ENCODE measurements at places on chromosomes 5 and 9.

DNA sequence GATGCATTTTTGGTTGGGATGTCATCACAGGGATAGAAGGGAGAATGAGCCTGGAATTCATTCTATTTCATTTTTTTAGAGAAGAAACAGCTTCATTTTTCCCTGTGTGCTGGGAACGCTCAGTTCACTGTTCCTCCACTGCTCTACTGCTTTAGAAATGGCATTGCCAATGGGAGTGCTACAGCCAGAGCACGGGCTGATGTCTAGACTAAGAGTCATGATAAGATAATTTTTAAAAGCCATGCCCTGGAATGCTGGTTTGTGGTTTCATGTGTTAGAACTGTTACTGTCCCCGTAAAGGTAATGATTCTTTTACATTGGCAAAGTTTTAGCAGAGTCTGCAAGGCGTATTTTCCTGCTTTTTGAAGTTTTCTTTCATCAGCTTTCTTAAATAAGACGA lies 119.6 kb downstream of the SEMA6A start:
- DNase-seq: no peak

- DNase-seq: no peak
Observed at GRCh38 chr5:170390472-170390871, 1.3 kb upstream of the KCNMB1 start.

GRCh38 chr5:945691-946551 lies 53.2 kb downstream of the TRIP13 start:
- no peak for DNase-seq

GRCh38 chr5:126403876-126404275 lies 19.3 kb upstream of the GRAMD2B start:
- DNase-seq: no peak

GRCh38 chr9:126886034-126886822 lies 25.8 kb downstream of the ZBTB34 start:
- no peak for DNase-seq

- DNase-seq: no peak
Observed at GRCh38 chr5:73273379-73274050, 100.5 kb downstream of the TMEM174 start.

- no peak for DNase-seq
Observed at GRCh38 chr9:18238752-18239447, 235.1 kb upstream of the ADAMTSL1 start.

GRCh38 chr9:14389146-14389545 lies 75.2 kb upstream of the NFIB start:
- no peak for DNase-seq

GRCh38 chr5:156835905-156836304 lies 14.2 kb upstream of the PPP1R2B start:
- peak; percentile 24 for DNase-seq

GRCh38 chr9:114220061-114220541 lies 64.8 kb downstream of the COL27A1 start:
- no peak for DNase-seq

GRCh38 chr9:127848756-127849504 lies 5.5 kb downstream of the ENG start:
- no peak for DNase-seq

- DNase-seq: no peak
Observed at GRCh38 chr9:132002643-132003318, 76.9 kb downstream of the MED27 start.

DNA sequence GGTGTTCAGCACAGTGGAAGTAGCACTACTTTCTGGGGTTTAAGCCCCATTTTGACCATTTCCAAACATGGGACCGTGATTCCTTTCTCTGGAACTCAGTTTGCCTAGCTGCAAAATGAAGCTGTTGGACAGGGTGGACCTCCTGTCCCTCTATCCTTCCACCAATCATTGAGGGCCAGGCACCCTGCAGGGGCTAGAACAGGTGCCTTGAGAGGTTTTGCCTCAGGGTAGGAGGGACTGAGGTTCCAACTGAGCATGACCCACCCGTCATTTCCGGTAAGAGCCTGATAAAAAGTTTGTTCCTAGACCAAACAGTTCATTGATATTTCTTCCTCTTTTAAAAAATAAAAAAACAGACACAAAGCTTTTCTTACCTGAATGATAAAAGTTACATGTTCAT lies 116.5 kb downstream of the MVB12B start:
- DNase-seq: no peak

- DNase-seq: peak; percentile 8
Observed at GRCh38 chr9:95003689-95004410, 277.4 kb downstream of the AOPEP start.

DNA sequence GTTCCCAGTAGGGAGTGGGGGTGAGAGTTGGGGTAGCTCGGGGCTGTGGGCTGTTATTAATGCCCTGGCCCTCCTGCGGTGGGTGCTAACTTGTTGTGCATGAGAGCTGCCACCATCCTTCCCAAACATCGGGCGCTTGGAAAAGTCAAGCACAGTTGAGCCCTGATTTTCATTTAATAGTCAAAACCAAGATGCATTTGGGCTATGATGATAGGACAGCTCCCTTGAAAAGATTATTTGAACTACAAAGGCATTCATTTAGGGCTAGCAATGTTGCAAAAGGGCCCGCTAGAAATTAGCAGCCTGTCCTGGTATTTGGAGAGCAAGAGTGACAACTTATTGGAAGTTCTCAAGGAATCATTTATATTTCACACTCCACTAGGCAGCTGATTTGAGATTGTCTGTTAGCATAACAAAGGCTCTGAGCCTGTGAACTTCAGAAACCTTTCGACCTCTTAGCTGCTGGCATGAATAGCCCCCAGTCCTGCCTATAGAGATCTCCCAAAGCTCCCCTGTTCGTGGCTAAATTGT lies 128.2 kb upstream of the TMEM161B start:
- DNase-seq: no peak

- no peak for DNase-seq
Observed at GRCh38 chr9:78565481-78565880, 268.6 kb downstream of the PSAT1 start.

- DNase-seq: no peak
Observed at GRCh38 chr5:65620021-65620420, 4.1 kb downstream of the TRIM23 start.

DNA sequence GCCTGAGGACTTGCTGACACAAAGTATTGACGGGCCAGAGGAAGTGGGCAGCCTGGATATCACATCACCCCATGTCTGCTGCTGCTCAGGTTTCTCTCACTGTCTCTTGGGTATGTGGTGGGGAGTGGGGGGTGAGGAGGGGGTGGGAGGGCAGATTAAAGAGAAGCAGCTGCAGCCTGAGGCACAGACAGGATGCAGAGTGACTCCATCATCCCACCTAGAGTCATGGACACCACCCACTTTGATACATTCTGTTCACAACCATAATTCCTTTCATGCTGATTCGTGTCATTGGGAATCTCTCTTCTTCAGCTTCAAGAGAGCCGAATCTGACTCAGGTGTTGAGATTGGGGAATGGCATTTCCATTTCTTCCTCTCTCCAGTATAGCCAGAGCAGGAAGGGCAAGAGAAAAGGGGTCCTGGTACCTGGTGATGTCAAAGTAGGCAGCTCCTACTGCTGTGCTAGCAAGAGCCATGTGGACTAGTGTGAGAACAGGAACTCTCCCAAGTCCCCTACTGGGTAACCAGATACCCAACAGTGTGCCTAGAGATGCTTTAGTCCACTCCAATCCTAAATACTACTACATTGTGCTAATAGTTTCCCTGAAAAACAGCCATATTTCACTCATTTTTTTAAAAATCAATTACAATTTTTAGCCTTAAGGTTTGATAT lies 22.4 kb downstream of the GRAMD2B start:
- no peak for DNase-seq

GRCh38 chr5:149133795-149134777 lies 7.2 kb upstream of the ABLIM3 start:
- no peak for DNase-seq

DNA sequence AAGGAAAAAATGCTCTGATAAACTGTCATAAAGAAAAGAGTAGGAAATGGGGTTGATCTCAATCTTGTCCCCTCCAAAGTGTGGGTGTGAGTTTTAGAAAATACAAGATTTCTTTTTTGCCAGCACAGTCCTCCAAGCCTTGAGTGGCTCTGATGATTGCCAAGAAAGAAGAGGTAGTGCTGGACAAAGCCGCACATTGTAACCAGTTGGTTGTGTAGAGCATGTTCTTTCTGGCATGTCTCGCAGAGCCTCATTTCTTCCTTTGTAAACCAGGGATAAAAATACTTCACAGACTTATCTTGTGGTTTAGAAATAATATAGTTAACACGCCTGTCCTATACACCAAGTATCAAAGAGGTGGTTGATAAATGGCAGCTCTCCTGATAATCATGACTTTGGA lies 30.4 kb downstream of the PRLR start:
- DNase-seq: no peak

DNA sequence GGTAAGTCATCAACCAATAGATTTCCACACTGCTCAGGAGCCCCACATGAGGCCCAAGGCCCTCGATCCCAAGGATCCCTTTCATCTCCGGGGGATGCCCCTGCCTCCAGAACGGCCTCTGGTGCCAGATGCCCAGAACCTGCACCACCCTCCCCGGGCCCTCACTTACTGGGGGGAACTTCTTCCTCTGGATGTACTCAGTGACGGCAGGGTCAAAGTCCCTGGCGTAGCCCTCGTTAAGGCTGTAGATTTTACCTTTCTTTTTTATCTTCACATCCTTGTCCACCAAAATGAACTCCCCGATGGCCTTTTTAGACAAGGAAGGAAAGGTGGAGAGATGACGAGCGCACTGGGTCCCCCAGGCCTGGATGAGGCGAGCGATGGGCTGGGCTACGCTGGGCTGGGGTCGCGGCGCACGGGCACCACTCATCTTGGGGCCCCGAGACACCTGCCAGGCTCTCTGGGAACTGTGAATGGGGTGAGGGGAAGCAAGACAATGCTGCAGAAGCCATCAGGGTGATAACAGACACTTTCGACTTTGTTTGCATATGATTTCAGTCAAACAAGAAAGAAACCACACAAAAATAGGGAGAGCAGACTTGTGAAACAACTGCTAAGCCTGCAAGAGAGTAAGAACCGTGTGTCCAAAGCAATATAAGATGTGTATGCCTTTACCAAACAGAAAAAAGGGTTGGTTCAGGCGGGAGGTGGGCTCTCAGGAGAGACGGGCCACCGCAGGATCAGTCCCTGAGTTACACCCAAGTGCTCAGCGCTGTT lies 13.2 kb upstream of the FBP2 start:
- no peak for DNase-seq

GRCh38 chr9:31783491-31783890 lies 601.0 kb upstream of the ACO1 start:
- no peak for DNase-seq

DNA sequence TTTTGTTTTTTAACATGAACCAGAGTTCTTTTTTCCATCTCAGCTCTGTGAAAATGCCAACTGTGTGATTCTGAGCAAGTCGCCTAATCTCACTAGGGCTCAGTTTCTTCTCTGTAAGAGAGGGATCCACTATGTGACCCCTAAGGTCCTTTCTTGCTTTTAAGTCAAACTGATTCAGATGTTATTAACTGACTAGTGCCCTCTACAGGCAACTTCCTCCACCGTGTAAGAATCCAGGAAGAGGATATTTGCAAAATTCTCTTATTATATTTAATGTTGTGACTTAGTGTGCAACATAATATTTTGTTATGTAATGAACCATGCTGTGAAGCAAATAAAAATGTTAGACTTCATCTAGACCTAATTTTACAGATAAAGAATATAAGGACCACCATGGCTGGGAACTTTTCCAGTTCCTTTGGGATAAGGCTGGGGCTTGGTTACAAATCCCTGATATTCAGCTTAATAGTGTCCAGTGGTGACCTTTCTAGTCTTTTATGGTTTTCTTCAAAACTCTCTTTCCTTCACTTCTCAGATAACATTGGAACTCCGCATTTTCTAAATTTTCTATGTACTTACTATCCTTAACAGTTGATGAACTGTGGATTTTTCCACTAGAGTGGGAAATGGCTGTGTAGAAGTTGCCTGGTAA lies 244.7 kb downstream of the PIK3R1 start:
- DNase-seq: peak; percentile 75

DNA sequence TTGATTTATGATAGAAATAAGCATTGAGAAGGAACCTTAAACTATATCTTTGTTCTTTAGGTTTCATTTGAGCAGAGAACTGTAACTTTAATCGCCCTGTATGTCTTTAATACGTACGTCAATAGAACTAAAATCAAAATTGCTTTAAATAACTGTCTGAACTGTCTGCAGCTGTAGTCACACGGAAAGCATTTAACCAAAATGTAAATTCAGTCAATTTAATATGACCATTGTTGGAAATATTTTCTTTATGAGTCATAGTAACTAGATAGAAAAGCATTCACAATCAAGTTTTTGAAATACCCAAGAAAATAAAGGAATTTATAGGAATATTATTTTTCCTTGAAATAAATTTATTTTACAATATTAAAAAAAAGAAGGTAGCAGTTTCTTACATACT lies 157.1 kb upstream of the CDH6 start:
- DNase-seq: no peak

DNA sequence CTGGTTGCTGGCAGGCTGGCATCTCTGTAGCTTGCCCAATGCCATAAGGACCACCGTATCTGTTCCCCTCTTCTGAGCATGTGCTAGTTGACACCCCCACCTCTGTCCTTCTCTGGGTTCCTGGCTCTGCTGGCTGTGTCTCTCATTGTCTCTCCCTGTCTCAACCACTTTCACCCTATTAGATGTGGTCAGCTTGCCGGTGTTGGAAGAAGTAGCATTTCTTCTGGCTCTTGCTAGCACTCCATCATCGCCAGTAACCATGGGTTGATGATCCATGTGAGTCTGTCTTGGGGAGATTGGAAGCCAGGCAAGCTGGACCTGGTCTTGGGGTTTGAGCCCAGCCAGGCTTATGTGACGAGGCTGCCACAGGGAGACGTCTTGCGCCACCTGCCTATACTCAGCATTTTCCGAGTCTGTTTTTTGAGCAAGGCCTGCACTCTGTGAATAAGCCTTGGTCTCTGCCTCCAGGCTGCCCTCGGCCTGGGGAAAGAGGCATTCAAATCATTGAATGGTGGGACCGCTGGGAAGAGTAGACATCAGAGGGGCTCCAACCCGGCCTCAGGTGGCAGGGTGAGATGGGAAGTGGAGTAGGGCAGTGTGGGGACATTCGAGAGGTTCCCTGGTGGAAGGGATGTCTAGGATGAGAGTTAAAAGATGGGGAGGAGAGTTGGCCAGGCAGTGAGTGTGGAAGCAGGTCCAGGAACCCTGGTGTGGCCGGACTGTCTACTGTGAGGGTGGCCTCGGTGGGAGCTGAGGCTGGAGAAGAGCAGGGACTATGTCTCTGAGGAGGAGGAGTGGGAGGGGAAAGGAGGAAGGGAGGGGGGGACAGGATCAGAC lies 74.3 kb downstream of the ZNF618 start:
- DNase-seq: no peak

- no peak for DNase-seq
Observed at GRCh38 chr9:93814077-93814956, 140.8 kb downstream of the BARX1 start.

DNA sequence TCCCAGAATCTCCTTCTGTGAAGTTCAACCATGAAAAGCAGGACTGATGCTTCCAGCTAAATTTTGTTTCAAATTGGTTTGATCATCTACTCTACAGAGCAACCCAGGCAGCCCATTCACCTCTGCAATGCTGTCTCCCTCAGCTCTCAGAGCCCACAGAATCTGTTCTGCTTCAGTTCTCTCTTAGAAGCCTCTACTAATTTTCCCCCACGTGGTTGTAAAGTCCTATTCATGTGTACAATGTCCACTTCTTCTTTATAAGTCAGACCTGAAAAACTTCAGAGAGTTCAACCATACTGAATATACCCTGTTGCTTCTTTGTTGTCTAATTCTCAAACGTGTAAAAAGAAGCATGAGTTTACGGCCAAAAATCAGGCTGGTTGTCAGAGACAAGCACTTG lies 21.3 kb upstream of the FAM13B start:
- no peak for DNase-seq
